HFF-Myc (cell line): ENCODE measurements at places on chromosomes 5 and 9.

GRCh38 chr9:115367780-115368525 is 250.0 kb upstream of the TNC start:
- DNase-seq, result no peak

DNA sequence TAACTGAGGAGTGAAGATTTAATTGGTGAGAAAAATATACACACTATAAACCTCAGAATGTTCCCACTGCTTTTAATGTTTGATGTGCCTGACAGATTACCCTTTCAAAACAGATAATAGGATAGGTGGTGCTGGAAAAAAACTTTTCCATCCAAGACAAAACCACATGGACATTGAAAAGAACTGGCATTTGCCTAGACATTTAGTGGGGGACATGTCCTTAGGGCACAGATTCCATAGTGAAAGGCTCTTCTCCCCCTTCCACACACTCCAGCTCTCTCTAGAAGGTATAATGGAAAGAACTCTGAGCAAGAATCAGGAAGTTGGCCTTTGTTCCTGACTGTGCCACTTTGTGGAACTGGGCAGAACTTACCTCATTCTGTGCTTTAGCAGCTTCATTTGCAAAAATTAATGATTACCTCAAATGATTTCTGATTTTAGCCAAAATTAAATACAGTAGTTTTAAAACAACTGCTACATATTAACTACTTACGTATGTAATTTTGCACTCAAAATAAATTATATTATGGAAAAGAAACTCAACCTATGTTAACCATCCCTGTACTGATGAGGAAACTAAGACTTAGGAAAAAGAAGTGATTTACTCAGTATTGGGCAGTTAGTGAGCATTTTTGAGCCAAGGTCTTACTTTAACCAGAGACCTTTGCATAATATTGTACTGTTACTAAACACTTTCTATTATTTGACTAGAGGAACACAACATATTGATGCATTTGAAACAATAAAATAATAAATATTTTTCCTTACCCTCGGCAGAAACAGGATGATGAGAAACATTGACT is 43.3 kb downstream of the TMC1 start:
- no peak for DNase-seq

DNA sequence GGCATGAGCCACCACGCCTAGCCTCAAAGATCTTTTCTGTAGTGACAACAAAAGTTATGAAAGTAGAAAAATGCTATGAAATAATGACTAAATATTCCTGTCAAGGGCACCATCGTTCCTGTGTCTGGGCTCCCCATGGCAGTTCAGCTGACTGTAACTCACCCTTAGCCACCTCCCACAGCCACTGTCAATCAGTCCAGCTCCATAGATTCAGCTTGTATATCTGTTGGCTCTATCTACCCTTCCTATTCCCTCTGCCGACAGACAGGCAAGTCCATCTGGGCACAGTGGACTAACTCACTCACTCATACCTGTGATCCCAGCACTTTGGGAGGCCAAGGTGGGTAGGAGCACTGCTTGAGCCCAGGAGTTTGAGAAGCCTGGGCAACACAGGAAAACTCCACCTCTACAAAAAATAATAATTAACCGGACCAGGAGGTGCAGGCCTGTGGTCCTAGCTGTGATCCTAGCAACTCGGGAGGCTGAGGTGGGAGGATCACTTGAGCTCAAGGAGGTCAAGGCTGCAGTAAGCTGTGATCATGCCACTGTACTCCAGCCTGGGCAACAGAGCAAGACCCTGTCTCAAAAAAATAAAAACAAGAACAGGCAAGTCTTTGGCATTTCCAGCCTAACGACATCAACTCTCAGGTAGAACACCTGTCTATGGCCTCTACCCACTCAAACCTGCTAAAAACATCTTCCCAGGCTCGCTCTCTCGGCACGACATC is 6.2 kb downstream of the CAMSAP1 start:
- no peak for DNase-seq

- DNase-seq, result no peak
These were observed 4.8 kb upstream of the CDH10 start for GRCh38 chr5:24649531-24649930.

- DNase-seq, result no peak
These were observed 73.1 kb downstream of the RGS3 start for GRCh38 chr9:113536483-113537228.

DNA sequence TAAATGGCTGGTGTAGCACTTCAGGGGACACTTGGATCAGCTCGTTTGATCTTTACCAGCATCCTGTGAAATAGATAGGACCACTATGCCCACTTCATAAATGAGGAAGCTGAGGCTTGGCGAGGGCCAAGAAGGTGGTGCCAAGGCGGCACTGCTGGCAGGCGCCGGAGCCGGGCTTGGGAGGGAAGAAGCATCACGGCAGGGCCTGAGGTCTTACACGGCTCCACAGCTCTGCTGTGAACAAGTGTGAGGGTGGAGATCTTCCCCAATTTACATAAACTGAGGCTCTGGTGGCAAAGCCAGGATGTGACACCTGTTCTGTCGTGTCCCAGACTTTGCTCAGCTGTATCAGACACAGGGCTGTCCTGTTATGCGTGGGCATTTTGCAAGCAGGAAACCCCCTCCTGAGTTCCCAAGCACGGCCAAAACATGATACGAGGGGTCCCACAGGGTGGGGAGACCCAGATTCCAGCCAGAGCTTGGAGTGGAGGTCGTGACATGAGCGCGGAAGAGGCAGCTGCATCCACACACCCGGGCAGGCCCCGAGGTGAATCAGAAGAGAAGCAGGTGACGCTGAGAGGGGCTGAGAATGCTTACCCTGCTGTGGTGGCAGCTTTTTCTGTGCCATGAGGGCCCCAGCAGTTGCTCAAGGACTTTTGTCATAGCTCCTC is 117.5 kb upstream of the BOD1 start:
- DNase-seq, result no peak

- DNase-seq, result no peak
These were observed 521.9 kb downstream of the DTWD2 start for GRCh38 chr5:118466418-118466817.

GRCh38 chr5:131635684-131636572 is 899 bp upstream of the RAPGEF6 start:
- DNase-seq, result no peak

- no peak for DNase-seq
These were observed 5.5 kb upstream of the RNU6ATAC start for GRCh38 chr9:134169724-134170401.

- DNase-seq, result peak; percentile 6
These were observed 294.2 kb upstream of the PTGER4 start for GRCh38 chr5:40385544-40385943.

GRCh38 chr9:36401897-36402480 is 1.9 kb upstream of the RNF38 start:
- DNase-seq, result no peak

DNA sequence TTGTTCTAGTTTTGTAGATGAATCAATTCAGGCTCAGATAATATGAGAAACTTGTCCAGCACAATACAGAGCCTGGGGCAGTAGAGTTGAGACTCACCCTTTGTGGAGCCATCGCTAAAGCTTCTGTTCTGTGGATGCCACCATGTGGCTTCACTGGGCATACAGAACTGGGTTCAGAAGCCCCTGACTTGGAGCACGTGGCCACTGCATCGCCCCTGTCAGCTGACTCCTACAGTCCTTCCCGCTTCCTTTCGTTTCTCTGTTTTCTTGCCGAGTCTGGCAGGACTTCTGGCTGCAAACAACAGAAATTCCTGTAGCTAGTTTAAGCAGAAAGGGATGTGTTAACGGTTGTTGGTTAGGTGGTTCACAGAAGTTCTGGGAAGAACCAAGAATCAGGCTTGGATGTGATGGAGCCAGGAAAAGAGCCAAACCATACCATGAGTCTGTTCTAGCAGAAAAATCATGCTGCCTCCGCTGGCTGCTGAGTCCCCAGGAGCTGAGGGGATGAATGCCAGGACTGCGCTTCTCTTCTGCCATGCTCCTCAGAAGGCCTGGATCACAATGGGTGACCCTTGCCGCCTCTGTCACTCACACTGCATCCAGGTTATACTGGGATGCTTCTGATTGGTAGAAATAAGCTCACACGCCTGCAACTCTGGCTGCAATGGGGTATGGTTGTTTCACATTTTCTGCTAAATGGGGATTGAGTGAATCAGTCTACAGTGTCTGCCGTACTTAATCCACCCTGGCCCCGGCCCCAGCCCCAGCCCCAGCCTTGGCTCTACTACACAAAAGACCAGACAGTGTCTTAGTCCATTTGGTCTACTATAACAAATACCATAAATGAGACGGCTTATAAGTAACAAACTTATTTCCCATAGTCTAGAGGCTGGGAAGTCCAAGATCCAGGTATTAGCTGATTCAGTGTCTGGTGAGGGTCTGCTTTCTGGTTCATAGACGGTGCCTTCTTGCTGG is 262.5 kb downstream of the GOLPH3 start:
- no peak for DNase-seq

DNA sequence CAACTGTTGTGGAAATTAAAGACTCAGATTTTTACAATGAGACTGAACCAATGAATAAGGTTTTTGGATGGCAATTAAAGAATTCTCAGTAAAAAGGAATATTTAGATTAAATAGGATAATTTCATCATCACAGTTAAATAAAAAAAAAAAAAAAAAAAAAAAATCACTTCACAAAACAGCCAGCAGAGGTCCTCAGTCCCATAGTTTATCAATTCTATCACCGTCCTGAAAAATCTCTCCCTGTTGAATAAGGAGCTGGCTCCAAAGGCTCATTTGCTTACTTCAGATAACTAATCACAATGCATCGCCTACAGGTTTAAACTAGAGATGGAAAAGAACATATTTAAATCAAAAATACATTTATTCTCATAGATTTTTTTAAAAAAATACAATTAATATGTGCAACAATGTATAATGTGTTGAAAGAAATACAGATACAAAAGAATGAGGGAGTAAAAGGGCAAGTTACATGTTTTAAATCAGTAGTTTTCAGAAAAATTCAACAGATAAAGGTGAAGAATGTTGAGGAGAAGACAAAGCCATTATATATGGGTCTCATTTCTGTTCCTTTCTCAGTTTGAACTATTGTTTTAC is 175.8 kb upstream of the CHD1 start:
- DNase-seq, result peak; percentile 12

DNA sequence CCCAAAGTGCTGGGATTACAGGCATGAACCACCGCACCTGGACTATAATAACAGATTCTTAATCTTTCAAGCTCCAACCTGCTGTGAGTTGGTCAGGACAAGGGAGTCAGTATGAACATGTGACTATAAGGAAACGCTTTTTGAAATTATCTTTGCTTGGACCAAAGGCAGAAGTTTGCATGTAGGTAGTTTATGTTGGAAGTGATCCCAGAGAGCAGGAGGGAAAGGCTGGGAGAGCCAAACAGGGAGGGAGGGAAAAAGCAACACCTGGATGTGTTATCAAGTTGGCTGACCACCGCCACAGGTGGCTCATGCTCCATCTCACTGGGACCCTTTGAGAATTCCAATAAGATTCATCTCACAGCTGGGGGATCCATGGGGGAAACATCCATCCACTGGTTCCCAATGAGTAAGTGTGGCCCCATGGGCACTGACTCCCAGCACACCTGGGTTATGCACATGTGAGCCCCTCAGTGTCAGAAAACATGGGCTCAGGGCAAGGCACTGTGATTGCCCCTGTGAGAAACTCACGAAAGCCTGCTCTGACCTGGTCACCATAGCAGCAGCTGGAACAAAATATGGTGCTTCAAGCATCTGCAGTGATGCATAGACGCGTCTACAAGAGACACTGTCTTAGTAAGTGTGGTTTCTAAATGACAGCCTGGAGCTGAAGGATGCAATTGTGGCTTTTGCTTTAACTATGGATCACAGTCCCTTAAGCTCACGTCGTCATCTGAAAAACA is 62.1 kb downstream of the ARSB start:
- DNase-seq, result no peak

DNA sequence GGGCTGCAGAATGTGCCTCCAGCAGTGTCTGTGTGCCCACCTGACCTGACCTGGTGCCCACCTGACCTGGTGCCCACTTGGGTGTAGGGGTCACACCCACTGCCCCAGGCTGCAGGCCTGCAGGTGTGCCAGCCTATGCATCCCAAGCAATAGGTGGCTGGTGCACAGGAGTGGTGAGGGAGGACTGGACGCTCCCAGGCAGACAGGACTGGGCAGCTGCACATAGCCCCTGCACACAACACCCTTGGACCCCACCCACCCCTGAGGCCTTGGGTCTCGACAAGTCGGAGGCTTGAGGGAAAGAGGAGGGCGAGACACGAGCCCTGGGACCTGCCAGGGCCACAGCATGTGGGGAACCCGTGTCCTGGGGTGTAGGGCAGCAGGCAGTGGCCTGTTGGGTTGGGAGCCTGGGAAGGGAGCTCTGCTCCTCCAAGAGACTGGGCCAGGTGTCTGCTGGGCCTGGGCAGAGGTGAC is 10.8 kb upstream of the NRARP start:
- DNase-seq, result no peak

GRCh38 chr5:39503155-39503554 is 78.4 kb upstream of the DAB2 start:
- no peak for DNase-seq

GRCh38 chr9:85577353-85577952 is 164.3 kb downstream of the AGTPBP1 start:
- DNase-seq, result no peak

DNA sequence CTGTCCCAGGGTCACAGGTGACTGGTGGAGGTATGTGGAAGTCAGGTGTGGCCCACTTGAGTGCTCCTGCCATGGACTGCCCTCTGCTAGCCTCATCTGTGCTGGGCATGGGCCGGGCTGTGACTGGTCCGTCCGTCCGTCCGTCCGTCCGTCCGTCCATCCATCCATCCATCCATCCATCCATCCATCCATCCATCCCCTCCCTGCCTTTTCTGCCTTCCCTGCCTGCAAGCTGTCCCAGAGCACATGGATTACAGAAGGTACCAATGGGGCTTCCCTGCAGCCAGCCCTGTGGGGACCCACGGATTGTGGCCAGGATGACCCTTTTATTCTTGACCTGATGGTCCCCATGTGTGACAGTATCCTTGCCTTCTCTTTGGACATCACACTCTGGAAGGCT is 92.5 kb downstream of the MACROH2A1 start:
- no peak for DNase-seq

GRCh38 chr5:14229181-14229580 is 86.0 kb downstream of the TRIO start:
- no peak for DNase-seq

DNA sequence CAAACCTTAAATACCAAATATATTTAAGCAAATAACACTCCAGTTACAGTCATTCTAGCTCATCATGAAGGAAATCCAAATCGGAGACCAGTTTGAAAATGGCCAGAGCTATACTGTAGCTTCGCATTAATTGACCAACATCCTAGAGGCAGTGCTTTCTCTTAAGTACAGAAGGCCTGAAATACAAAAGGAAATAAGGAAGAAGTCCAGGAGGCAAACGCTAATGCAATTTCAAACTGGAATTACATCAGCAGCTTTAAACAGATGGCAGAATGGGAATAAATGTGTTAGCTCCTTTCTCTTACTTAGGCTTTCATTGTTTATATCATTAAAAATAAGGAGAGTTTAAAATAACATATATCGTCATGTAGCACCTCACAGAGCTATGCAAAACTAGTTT is 197.0 kb downstream of the SEC61B start:
- no peak for DNase-seq

DNA sequence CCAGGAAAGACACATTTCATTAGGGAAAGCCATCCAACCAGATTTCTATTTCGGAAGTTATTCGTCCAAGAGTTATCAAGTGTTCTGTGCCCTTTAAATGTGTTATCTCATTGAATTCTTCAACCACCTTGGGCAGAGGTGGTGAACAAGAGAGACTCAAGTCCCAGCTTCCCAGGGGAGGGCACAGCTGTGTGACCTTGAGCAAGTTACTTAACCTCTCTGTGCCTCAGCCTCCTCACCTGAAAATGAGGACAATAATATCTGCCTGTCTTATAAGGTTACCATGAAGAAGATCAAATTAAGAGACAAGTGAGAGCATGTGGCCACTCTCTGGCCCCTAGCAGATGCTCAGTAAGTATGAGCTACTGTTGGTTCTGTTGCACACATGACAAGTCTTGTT is 37.4 kb downstream of the WHRN start:
- DNase-seq, result no peak
